ENCODE measurements at places on chromosomes 2 and 18.

- no peak for DNase-seq
Measured at GRCh38 chr2:241808051-241808720, 807 bp upstream of the NEU4 start.

- peak; percentile 39 for DNase-seq
Measured at GRCh38 chr2:44392338-44392943, 30.7 kb downstream of the CAMKMT start.

- DNase-seq: no peak
Measured at GRCh38 chr2:65227020-65227455, 593 bp upstream of the ACTR2 start.

GRCh38 chr2:232292395-232293154 lies 86.0 kb upstream of the ALPP start:
- DNase-seq: no peak

- DNase-seq: no peak
Measured at GRCh38 chr2:217843324-217843723, 159.5 kb downstream of the TNS1 start.

GRCh38 chr2:20317690-20318089 lies 33.0 kb downstream of the PUM2 start:
- DNase-seq: no peak

DNA sequence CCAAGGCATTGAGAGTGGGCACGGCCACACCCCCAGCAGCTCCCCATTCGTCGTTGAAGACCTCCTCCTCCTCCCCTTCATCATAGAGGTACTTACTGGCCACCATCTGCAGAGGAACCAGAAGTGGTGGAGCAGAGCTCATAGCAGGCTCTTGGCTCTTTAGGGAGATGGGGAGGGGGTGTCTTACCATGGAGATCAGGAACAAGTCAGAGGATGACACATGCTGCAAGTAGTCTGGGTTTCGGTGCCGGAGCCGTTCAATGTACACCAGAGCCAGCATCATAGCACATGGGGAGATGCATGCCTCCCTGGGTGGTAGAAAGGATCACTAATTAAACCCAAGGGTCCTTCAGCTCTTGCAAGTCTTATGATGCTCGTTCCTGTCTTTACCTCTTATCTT lies 1.9 kb downstream of the CNPPD1 start:
- DNase-seq: no peak

DNA sequence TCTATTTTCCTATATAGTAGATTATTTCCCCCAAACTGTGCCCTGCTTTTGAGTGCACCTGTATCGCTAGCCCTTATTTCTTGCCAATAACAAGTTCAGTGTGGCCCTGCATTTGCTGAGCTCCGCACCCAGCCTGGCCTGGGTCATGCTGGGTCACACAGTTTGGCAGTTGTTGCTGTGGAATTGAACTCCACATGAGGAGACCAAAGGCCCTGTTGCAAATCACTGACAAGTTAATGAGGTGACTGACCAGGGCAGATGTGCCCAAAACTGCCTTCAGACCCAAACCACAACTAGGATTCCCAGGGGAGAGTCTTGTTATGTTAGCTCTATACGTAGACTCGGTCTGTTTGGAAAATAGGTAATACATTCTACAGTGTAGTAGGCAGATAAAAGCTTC lies 31.0 kb downstream of the COL4A4 start:
- DNase-seq: no peak

GRCh38 chr2:204681412-204681811 lies 136.1 kb downstream of the PARD3B start:
- DNase-seq: peak; percentile 31

GRCh38 chr2:96772903-96773671 lies 12.4 kb downstream of the CNNM4 start:
- no peak for DNase-seq

GRCh38 chr18:71902482-71902881 lies 641.7 kb downstream of the CBLN2 start:
- no peak for DNase-seq

DNA sequence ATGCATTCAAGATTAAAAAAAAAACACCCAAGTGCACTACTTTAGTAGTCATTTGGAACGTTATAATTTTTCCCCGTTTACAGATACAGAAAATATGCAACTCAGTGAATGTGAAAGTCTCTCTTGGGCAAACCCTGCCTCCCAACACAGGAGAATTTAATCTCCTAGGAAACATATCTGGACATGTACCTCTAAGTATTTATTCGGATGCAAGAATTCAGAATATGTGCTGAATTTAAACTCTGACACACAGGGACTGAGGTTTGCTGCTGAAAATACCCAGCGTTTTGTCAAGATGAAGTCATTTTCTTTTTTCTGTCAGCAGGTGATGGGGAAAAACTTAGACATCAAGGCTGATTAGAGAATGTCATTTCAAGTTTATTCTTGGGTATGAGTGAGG lies 105.4 kb downstream of the ACKR3 start:
- DNase-seq: no peak

GRCh38 chr18:46320928-46321711 lies 216.9 kb downstream of the HAUS1 start:
- no peak for DNase-seq

DNA sequence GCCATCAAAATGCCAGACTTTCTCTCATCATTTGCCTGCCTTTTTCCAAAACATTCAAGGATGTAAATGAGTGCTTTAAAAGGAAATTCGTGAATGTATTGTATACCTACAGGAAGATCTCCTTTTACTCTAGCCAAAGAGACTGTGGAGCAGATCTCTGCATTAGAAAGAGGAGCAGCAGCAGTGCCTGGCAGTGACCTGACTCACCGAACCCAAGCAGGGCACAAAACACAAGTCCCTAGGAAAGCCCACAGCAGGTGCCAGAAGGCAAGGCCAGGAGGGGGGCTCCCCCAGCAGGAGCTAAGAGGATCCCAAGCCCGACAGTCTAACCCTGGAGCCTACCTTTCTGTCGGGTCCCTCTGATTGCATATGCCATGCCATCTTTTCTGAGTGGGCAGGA lies 47.9 kb downstream of the L3MBTL4 start:
- no peak for DNase-seq

DNA sequence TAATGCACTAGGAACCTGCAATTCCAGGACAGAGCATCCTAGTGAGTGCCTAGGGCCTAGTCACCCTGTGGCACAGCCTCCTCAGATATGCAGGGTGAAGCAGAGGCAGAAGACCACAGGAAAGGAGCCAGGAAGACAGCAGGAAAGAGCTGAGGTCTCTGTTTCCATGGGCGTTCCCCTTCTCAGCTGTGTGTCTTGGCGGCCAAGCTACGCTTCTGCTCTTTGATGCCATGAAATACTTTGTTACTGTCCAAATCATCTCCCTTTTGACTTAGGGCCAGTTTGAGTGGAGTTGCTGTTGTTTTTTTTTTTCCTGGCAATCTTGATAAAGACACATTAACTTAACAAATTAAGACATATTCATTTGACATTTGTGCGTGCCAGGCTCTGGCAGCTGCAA lies 67.3 kb downstream of the APOB start:
- peak; percentile 40 for DNase-seq

- no peak for DNase-seq
Measured at GRCh38 chr2:241017228-241017940, 19.0 kb downstream of the SNED1 start.

DNA sequence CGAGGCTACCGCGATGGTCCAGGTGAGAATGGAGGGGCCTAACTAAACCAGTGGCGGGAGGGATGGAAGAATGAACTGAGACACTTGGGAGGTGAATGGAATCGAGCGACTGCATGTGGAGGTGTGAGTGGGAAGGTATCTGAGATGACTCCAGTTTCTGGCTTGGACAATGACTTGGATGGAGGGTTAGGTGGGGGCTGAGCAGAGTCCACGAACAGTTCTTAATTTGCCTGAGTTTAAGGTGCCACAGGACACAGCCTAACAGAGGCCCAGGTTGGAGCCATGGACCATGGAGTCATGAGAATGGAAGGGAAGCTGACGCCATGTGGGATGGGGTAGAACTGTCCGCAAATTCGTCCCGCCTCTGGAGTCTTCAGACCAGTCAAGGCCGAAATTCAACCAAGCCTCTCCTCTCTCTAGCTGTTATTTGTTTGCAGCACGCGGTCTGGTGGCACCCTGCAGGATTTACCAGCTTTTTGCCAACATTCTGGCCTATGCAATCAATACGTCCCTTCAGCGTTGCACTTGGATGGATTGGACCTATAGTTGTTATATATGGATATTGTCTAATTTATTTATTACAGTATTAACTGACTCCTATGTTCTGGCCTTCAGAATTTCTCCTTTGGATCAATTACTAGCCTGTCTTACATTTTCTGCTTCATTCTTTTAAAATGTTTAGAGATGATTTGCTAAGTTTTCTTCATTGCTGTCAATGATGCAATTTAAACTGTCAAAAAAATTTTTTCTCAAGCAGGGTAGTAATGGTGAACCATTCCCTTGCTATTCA lies 940 bp upstream of the BOLA3 start:
- DNase-seq: no peak

GRCh38 chr2:191434072-191434471 lies 188.9 kb downstream of the MYO1B start:
- DNase-seq: no peak

GRCh38 chr2:85797263-85797660 lies 43.5 kb downstream of the ATOH8 start:
- no peak for DNase-seq

DNA sequence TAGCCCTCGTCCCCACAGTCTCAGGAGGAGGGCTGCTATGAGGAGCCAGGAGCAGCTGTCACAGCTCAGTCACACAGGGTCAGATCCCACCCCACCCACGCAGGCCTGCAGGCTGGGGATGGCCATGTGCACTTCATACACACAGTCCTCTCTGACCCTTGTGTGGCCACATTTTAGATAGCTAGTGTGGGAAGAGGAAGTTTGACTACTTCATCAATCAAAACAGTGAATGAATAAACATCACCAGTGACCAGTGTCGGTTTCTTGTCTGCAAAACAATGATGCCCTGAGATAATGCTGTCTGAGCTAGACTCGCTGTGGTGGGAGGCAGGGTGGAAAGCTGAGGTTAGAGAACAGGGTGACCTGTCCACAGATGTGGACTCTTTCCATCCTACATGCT lies 107.1 kb downstream of the PIEZO2 start:
- DNase-seq: no peak

- no peak for DNase-seq
Measured at GRCh38 chr2:42913280-42913878, 121.0 kb upstream of the HAAO start.

GRCh38 chr2:239871481-239872435 lies 153.4 kb downstream of the NDUFA10 start:
- DNase-seq: no peak

GRCh38 chr18:70132999-70133398 lies 72.5 kb downstream of the RTTN start:
- DNase-seq: no peak

DNA sequence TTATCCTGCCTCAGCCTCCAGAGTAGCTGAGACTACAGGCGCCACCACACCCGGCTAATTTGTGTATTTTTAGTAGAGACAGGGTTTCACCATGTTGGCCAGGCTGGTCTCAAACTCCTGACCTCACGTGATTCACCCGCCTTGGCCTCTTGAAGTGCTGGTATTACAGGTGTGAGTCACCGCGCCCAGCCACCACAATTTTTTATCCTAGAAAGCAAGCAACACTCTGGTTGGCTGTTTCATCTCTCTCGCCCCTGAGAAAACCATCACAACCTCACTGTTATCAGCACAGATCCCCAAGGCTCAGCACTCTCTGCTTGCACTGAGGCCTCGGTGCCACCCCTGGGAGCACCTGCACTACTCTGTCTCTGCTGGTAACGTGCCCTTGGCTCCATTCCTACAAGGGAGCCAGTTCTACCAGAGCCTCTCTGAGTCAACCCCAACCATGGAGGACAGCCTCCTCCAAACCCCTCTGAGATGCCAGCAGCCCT lies 134.8 kb upstream of the AGAP1 start:
- DNase-seq: no peak

DNA sequence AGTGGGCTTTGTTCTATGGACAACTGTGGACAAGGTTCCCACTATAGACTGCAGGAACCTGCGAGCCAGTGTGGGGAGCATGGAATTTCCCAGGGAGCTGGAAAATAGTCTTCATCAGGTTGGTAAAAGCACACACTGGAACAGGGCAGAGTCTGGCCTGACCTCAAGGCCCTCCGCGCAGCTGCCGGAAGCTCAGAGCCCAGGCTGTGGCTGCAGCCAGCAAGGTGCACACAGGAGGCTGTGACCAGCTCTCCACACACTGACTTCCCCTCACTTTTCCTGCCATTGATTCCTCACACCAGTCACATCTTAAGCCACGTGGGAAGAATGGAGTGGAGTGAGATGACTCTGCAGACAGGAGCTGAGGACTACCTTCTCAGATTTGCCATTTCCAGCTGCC lies 19.1 kb downstream of the MAL start:
- no peak for DNase-seq

DNA sequence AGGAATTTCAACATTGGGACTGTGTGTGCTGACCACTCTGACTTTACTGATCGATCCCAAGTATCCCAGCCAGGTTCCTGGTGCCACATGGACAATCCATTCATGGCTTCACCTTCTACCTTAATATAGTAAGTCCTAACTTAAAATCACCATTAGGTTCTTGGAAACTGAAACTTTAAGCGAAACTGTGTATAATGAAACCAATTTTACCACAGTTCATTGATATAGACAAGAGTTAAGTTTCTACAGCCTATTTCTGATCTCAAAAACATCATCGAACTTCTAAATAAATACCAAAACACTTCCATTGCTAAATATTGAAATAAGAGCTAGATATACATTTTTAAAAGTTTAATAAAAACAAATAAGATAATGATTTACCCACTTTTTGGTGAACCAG lies 4.4 kb upstream of the EXOC6B start:
- DNase-seq: no peak

DNA sequence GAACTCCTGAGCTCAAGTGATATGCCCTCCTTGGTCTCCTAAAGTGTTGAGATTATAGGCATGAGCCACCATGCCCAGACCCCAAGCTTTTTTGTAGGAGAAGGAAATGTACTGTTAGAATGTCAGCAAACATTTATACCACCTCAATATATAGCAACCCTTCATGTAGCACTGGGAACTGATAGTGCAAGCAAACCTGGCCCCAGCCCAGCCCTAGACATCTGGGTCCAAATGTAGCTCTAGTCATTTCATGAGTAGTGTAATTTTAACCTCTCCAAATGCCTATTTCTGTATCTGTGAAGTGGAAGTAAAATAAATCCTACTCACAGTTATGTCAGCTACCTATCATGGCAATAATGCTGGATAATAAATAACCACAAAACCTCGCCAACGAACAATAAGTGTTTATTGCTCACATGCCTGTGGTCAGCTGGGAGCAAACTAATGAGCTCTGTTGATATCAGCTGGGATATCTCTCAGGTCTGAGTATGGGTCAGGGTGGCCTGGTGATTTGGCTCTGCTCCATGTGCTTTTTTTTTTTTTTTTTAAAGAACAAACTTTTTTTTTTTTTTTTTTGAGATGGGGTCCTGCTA lies 180.4 kb downstream of the CD8B2 start:
- no peak for DNase-seq

- DNase-seq: no peak
Measured at GRCh38 chr18:22469061-22469734, 51.5 kb upstream of the CTAGE1 start.
